ENCODE measurements at places on chromosomes 11 and 22. TPM values are rescaled to one million over a fixed set of nuclear protein-coding genes. Genes with fewer than 3 reads are reported as not detected.
A peak's percentile ranks its signal among the peaks of the same experiment; 100 is the strongest.

DNA sequence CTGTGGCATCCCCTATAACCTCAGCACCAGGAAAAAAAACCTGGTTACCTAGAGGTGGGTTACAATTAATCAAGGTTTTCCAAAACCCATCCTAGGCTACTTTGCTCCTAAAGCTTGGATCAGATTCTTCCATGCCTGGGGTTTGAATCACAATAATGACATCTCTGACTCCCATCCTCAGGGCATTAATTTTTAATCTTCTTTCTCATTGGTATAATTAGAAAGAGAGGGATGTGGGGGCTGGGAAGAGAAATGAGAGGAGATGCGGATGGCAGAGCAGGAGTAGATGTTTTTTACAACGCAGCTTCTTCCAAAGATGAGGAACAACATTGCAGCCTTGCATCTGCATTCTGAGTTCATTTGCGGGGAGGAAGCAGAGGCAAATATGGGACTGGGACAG is 117.2 kb upstream of the E2F8 start:
- DNase-seq: no peak

- DNase-seq: peak; percentile 48
Measured at GRCh38 chr11:5620651-5621521, 3.9 kb upstream of the TRIM34 start.

- DNase-seq: peak; percentile 66
Measured at GRCh38 chr11:120108154-120108784, 29.6 kb downstream of the TRIM29 start.

DNA sequence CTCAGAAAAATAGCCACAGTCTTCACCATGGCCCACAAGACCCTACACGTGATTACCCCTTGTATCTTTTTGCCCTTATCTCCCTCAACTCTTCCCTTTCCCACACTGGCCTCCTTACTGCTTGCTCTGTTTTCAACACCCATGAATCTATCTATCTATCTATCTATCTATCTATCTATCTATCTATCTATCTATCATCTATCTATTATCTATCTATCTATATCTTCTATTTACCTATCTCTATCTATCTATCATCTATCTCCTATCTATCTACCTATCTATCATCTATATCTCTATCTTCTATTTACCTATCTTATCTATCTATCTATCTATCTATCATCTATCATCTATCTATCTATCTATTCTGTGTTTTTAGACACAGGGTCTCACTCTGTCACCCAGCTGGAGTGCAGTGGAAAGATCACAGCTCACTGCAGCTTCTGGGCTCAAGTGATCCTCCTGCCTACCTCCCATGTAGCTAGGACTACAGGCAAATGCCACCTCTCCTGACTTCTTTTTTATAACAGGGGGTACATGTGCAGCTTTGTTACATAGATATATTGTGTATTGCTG is 54.2 kb downstream of the CNTF start:
- DNase-seq: no peak

DNA sequence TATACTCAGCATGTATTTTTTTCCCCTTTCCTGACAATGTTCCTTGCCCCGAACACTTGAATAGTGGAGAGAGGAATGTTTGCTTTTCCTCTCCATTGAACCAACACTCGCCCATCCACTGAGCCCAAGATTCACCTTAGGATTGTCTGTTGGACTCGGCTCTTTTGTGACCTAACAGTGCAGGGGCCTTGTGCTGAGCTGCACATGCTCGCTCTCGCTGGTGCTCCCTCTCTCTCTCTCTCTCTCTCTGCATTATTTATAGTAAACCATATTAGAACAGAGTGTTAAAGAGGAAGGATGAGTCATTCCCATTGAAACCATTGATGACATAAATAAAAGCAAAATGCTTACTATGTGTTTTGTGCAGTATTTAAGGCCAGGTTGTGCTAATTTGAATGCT is 20.7 kb downstream of the ZBTB16 start:
- DNase-seq: no peak

Gene GRM5
- total RNA-seq: 1.2 TPM

Data from lung (tissue), 17 donors.